ENCODE measurements at places on chromosomes 1 and 21. TPM values are rescaled to one million over a fixed set of nuclear protein-coding genes. Genes with fewer than 3 reads are reported as not detected.

DNA sequence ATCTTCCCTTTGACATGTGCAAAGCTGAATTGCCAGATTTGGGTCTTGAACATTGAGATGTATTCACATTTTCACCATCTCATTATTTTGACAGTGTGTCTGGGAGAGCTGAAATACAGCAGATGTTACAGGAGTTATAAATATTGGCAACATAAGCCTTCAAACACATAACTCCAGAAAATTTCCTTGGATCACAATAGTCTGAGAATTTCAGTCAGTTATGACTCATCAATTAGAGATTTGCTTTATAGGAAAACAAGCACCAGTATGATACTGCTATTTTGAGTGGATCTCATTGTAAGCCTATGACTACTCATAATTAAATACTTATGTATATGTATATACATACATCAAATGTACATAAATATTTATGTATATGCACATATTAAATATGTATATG lies 1171.8 kb downstream of the AMY1C start:
- no peak for DNase-seq

- no peak for DNase-seq
These were observed 376.4 kb upstream of the KAZN start for GRCh38 chr1:14222086-14222485.

DNA sequence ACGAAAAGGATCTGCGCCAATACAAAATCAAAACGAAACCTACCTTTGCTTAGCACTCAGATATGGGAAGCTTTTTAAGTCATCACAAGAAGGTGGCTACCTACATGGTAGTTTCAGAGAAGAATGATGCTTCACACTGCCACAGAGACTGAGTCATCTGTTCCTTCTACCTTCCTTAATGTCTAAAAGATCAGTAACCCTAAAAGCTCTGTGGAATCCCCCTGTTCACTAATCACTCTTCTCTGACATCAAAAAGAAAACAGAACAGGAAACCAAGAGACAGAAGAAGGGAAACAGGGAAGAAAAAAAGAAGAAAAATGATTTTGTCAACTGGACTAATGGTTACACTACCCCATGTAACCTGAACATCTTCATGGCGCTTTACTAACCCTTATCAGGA lies 177.2 kb downstream of the SMYD3 start:
- DNase-seq: no peak

DNA sequence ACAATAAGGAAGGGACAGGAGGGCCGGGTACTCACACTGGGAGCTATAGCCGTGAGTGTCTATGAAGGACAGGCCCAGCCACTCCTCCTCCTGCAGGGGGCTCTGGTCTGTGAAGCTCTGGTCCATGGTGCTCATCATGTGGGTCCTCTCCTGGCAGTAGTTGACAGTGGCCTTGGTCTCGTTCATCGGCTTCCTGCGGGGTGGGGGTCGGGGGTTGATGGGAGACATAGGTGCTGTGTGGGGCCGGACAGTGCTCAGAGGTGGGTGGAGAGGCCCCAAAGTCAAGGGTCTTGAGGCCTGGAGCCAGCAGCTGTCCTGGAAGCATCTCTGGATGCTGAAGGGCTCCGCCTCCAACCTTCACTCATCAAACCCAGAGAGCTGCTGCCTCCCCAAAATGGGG lies 260.4 kb downstream of the PTPRU start:
- no peak for DNase-seq

- no peak for DNase-seq
These were observed 12.8 kb upstream of the CD53 start for GRCh38 chr1:110860174-110860573.

DNA sequence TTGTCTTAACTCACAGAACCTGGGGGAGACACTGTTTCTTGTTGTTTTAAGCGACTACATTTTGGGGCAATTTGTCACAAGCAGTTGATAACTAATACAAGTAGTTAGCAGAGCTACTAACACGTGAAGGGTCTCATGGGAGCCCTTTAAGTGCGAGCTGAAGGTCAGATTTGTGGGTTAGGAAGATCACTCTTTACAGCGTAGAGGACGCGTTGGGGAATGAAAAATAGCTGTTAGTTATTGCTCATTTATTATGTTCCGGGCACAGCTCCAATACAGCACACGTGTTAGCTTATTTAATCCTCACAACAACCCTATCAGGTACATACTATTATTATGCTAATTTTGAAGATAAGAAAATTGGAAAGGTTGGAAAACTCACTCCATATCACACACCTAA lies 95.9 kb downstream of the ACTL8 start:
- DNase-seq: no peak

DNA sequence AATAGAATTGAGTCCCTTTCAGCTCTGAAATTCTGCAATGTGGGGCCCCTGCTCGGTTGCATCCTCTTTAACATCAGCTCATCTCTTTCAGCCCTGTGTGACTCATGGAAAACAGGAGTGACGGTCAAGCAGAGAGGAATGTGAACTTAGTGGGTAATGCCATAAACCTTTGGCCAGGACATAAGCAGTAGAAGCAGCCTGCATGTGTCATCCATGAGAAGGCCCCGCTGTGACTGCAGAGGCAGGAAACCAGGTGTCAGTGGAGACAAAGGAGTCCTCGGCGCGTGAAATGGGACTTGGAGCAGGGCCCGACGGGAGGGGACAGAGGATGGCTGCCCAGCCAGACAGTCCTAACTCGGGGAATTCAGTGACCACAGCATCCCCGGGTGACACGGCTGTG lies 21.1 kb upstream of the EPHB2 start:
- no peak for DNase-seq

- DNase-seq: no peak
These were observed 1994.9 kb downstream of the NCAM2 start for GRCh38 chr21:22993144-22993543.

DNA sequence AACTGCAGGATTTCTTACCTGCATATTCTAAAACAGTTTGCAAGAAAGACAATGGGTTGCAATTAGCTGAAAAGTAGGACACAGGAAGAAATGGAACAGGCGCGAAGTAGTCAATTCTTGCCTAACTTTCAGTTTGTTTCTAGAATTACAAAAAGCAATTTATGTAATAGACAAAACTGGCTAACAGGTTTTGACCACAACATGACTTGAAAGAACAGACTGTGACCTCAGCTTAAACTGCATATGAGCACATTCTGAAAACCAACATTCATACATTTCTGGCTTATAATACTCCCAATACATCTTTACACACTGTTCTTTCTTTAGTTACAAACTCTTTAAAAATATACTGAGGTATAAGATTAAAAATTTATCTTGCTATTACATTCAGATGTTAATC lies 405.9 kb upstream of the B3GALT2 start:
- DNase-seq: no peak

- no peak for DNase-seq
These were observed 673.1 kb downstream of the SMYD3 start for GRCh38 chr1:245834002-245834401.

DNA sequence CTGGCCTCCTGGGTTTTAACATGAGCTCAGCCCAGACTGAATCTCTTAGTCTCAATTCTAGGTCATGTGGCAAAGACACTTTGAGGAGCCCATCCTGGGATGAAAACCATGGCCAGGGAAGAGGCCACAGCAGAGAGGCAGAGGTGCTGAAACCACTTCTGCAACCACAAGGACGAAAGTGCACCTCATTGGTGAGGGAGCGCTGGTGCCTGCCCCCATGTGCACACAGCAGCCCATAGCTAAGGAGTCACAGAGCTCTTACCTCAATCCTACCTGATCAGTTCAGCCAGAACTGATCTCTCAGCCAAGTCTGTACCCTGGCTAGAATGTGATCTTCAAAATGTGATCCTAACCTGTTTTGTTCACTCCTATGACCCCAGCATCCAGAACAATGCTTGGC lies 32.9 kb upstream of the SRP9 start:
- no peak for DNase-seq

DNA sequence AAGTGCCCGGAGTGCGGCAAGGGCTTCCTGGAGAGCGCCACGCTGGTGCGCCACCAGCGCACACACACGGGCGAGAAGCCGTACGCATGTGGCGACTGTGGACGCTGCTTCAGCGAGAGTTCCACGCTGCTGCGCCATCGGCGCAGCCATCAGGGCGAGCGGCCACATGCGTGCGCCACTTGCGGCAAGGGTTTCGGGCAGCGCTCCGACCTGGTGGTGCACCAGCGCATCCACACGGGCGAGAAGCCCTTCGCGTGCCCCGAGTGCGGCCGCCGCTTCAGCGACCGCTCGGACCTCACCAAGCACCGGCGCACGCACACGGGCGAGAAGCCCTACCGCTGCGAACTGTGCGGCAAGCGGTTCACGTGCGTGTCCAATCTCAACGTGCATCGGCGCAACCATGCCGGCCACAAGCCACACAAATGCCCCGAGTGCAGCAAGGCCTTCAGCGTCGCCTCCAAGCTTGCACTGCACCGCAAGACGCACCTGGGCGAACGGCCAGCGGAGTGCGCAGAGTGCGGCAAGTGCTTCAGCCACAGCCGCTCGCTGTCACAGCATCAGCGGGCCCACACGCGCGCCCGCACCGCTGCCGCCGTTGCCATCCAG lies 10.0 kb downstream of the ZNF672 start:
- DNase-seq: no peak

- DNase-seq: no peak
These were observed 31.6 kb downstream of the LHX4 start for GRCh38 chr1:180261524-180262155.

DNA sequence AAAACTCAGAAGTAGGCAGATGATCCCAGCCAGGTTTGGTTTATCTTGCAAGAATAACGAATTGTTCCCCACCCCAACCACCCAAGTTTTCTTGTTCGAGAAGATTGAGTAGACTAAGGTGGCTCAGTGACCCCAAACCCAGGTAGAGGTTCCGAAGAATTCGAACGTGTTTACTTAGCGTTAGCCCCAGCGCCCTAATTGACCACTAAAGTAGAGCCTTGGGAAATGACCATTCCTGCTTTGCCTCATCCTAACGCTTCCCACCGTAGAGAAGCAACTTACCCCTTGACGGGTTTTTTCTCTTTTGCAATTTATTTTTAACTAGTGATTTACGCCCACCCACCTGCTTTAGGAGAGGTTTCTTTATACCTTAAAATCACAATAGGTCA lies 870 bp downstream of the FBXO28 start:
- no peak for DNase-seq

DNA sequence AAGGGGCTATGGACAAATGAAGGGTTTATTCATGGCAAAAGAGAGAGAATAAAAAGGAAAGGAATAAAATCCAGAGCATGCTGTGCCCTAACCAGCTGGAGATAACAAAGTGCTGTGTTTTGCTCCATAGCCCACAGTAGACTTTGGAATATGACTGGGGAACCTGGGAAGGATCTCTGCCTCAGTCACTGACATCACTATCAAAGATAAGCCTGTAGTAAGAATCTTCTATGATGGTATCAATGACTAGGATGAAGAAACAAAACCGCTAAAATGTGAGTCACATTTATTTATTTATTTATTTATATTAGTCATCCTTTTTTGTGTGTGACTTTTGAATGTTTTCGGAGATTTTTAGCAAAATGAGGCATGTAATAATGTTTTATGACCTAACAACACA lies 56.3 kb downstream of the NVL start:
- no peak for DNase-seq

DNA sequence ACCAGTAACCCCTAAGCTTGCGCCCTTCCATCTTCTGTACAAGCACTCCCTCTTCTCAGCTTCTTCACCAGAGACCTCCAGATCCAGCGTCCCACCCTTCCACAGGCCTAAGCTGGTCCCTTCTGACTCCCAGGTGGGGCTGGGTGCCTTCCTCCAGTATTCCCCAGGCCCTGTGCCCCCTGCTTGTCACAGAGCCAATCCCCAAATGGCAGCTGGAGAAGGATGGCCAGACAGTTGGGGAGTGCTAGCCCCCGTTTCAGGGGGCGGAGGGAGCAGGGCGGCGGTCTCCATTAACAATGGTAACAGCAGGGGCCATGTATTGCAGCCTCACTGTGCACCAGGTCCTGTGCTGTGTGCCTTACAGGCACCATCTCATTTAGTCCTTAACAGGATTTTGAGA lies 85.7 kb downstream of the KCNN3 start:
- DNase-seq: peak; percentile 8

- no peak for DNase-seq
These were observed 99.5 kb downstream of the LYPLAL1 start for GRCh38 chr1:219273088-219273686.

GRCh38 chr21:36463991-36464390 lies 15.9 kb downstream of the CLDN14 start:
- no peak for DNase-seq

GRCh38 chr1:186421446-186421845 lies 39.5 kb downstream of the PDC start:
- DNase-seq: no peak

GRCh38 chr1:150507912-150508864 lies at the start of gene ECM1:
TSS of gene ECM1 (plus strand) at chr1:150508109. CDS start at chr1:150508210, 101 bp downstream.
- peak; percentile 59 for DNase-seq

- DNase-seq: no peak
These were observed 5.3 kb upstream of the TFF2 start for GRCh38 chr21:42356046-42356445.

- no peak for DNase-seq
These were observed 14.0 kb upstream of the FOXO6 start for GRCh38 chr1:41347276-41347675.

- DNase-seq: no peak
These were observed 29.4 kb upstream of the PIGC start for GRCh38 chr1:172473302-172473701.

DNA sequence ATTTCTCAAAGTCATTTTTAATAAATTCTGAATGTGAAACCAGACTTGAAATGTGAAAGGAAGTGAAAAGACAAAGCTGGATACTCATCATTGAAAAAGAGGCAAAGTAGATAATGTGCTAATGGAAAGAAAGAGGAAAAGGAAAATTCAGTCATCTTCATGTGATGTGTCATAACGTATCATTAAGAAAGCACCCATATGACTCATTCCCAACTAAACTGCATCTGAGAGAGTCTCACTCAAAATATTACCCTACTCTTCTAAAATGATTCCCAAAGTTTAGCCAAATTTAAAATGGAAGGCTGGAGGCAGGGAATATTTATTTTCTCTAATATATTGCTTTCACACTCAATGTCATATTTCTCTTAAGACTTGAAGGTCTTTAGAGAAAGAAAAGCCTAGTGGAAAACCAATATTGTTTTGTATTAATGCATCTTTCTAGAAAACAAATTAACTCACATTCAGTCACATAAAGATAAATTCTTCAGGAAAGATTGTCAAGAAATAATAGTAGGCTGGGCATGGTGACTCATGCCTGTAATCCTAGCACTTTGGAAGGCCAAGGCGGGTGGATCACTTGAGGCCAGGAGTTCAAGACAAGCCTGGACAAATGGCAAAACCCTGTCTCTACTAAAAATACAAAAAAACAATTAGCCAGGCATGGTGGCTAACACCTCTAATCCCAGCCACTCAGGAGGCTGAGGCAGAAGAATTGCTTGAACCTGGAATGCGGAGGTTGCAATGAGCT lies 129.9 kb downstream of the SLC30A10 start:
- DNase-seq: no peak

Gene OR13G1
- polyA plus RNA-seq: not detected

Gene TRIM67
- not detected for polyA plus RNA-seq

Gene AKR7A3
- 0.34 TPM for polyA plus RNA-seq

Gene ETNK2
- polyA plus RNA-seq: 1.7 TPM

Gene DNAH14
- 0.07 TPM for polyA plus RNA-seq

Gene JMJD4
- polyA plus RNA-seq: 20.5 TPM

Gene CCDC185
- not detected for polyA plus RNA-seq

Gene SRSF10
- 28.8 TPM for polyA plus RNA-seq

Gene COL9A2
- 0.06 TPM for polyA plus RNA-seq

Gene C8A
- not detected for polyA plus RNA-seq

Gene TTC39A
- polyA plus RNA-seq: 0.78 TPM

Gene LMX1A
- polyA plus RNA-seq: 0.07 TPM

Gene GOLT1A
- polyA plus RNA-seq: 7.1 TPM
